Bronchial smooth muscle cell (primary cell): ENCODE measurements at places on chromosomes 3 and 15. TPM values are rescaled to one million over a fixed set of nuclear protein-coding genes. Genes with fewer than 3 reads are reported as not detected.

Gene DCBLD2
- 48.5 and 87.0 TPM in 2 replicates for total RNA-seq

Gene SAMMSON
- not detected in 2 replicates for total RNA-seq

Gene PCBP4
- 38.5 and 45.4 TPM in 2 replicates for total RNA-seq

Gene IL5RA
- under 0.01 TPM in 1 of 2 replicates, not detected in the other for total RNA-seq

Gene SETD2
- total RNA-seq: 21.4 and 23.8 TPM in 2 replicates

Gene CEMIP
- 27.4 and 78.4 TPM in 2 replicates for total RNA-seq

Gene MEGF11
- not detected in 2 replicates for total RNA-seq

Gene GREM1
- total RNA-seq: 66.7 and 213 TPM in 2 replicates

Gene ZNF660
- total RNA-seq: 1.4 and 2.1 TPM in 2 replicates

Gene HESX1
- 0.34 and 0.79 TPM in 2 replicates for total RNA-seq

Gene LDHAL6B
- not detected in 2 replicates for total RNA-seq

Gene PAQR9
- total RNA-seq: 0.16 TPM in 1 of 2 replicates, not detected in the other

Gene ATP13A5
- not detected in 2 replicates for total RNA-seq

Gene NR1I2
- under 0.01 TPM in 1 of 2 replicates, not detected in the other for total RNA-seq

Gene COL6A5
- not detected in 2 replicates for total RNA-seq

Gene ISLR
- 152 and 214 TPM in 2 replicates for total RNA-seq

Gene GPR87
- total RNA-seq: 0.16 TPM in 1 of 2 replicates, not detected in the other

Gene CD80
- 0.16 and 0.26 TPM in 2 replicates for total RNA-seq

Gene SLITRK3
- not detected in 2 replicates for total RNA-seq

Gene MAPK6
- total RNA-seq: 38.0 and 38.1 TPM in 2 replicates

Gene CTXN2
- total RNA-seq: not detected in 2 replicates

Gene MORC1
- total RNA-seq: not detected in 2 replicates

Gene CRYGS
- 0.79 and 0.94 TPM in 2 replicates for total RNA-seq
